Fibroblast of lung (primary cell): ENCODE measurements at places on chromosomes 2 and 18. TPM values are rescaled to one million over a fixed set of nuclear protein-coding genes. Genes with fewer than 3 reads are reported as not detected.

Gene ONECUT2
- under 0.01 TPM in 2 replicates for total RNA-seq

Gene TSGA10
- total RNA-seq: 5.3 and 5.9 TPM in 2 replicates

Gene CACNB4
- 0.66 and 2.1 TPM in 2 replicates for total RNA-seq

Gene PROKR1
- total RNA-seq: not detected in 2 replicates

Gene GPATCH11
- total RNA-seq: 5.9 and 6.4 TPM in 2 replicates

Gene RPE
- total RNA-seq: 69.9 and 81.3 TPM in 2 replicates

Gene GCKR
- total RNA-seq: 0.26 and 0.50 TPM in 2 replicates

Gene FAHD2A
- total RNA-seq: 25.9 and 32.5 TPM in 2 replicates

Gene ZNF2
- total RNA-seq: 11.7 and 11.8 TPM in 2 replicates

Gene GALNT13
- total RNA-seq: 0.17 and 0.26 TPM in 2 replicates
